IMR-90 (cell line): ENCODE measurements at places on chromosomes 11 and 22.

- no peak for DNase-seq
Measured at GRCh38 chr22:49155770-49156580, 671.7 kb downstream of the BRD1 start.

DNA sequence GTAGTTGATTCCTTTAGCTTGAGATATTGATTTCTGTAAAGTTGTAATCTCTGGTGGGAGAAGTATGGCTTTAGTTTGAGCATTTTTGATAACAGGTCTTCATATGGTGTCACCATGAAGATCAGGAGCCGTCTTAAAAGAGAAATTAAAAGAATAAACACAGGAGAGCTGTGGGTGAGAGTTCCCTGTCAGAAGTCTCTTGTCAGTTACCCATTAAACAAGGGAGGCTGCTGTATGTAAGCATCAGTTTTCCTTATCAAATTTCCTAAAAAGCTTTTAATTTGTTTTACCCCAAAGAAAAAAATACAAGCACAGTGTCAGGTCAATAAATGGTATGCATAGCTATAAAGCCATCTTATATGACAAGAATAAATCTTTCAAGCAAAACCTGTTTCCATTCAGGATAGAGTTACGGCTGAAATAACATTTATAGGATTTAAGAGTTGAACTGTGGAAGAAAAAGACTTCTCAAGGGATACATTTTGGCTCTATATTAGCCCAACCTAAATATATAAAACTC, 767.5 kb downstream of the JRKL start:
- DNase-seq = no peak

GRCh38 chr11:30861531-30861930, 275.4 kb upstream of the MPPED2 start:
- DNase-seq = no peak

GRCh38 chr22:22161924-22162851, 82.4 kb upstream of the VPREB1 start:
- no peak for DNase-seq

DNA sequence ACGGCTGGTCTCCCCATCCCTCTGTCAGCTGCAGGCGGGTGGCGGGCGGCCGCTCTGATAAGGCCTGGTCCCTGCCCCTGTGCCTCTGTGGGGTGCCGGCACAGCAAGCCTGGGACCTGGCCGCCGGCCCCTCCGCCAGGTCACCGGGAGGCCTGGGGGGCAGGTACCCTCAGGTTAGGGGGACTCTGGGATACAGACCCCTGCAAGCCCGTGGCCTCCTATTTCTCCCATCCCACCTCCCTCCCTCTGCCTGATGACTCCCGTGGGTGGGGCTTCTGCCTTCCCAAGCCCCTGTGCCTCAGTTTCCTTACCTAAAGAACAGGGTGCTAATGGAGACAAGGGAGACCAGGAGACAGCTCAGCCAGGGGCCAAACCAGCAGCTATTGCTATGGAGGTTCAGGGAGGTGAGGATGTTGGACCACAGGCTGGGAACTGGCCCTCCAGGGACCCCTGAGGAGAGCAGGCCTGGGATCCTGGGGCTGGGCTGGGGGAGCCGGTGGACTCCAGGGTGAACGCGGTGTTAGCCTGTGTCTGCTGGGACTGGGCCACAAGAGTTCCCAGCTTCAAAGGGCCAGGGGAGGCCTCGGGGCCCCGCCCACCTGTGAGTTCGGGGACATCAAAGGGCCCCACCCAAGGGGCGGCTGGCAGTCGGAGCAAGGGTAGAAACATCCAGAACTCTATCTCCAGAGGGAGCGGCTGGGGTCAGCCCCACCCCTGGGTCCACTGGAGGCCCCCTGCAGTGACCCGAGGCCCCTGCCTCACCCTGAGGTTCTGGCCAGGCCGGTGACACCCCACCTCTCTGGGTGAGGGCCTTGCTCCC, 32.0 kb upstream of the TH start:
- no peak for DNase-seq

GRCh38 chr22:35598396-35598710, 18.8 kb downstream of the MB start:
- DNase-seq = no peak

DNA sequence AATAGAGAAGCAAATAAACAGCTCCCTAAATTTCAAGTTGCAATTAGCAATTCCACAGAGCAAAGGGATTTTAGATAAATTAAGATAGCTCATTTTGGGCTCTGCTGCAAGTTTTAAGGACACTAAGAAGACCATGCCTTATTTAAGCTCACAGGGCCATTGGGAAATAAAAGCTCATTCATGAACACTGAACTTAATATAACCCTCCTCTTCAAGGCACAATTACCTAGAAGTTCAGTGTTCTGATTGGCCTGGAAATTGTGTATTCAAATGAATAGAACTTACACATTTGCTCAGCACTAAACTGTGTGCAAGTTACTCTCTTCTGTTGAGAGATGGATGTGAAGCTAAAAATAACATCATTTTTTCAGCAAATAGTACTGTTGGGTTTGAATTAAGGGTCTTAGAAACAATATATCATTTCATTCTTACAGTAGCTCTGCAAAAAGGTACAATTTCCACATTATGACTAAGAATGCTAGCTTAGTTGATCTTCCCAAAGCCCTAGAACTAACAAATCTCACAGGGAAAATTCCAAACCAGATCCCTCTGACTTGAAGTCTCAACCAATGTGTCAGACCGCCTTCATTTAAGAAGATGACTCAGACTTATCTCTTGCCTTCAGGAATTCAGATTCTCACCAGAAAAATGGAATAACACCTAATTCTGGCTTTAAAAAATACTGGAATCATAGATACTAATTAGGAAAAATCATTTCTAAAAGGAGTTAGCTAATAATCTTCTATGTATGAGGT, 87.4 kb upstream of the LRRC55 start:
- DNase-seq = peak; percentile 21

DNA sequence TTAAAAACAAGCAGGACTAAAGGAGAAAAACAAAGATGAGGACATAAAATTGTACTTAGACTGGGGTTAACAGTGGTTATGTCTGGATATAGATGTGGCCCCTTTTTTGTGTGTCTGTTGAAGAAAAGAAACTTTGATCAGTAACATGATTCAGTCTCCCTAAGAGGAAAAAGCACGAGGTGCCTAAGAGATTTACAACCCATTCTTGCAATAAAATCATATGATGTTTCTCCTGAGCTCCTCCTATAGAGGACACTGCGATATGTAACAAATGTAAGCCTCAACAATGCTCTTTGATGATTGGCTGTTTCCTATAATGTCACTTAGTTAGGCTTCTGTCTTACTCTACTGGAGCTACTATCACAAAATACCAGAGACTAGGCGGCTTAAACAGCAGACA, 77.9 kb downstream of the FBXO7 start:
- DNase-seq = no peak

DNA sequence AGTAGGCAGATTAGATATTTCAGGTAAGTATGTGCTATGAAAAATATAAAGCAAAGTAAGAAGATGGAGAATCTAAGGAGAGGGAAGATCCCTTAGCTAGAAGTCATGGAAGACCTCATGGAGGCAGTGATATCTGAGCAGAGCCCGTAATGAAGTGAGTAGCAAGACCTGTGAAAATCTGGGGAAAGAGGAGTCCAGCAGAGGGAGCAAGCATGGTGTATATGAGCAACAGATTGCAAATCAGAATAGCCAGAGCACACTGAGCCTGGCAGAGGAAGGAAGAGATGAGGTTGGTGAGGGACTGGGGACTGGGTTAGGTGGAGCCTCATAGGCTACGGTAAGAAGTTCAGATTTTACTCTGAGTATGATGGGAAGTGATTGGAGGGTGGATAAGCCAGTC, 9.4 kb downstream of the LHFPL7 start:
- no peak for DNase-seq
